ENCODE measurements at places on chromosomes 12 and 14.
A peak's percentile ranks its signal among the peaks of the same experiment; 100 is the strongest.

GRCh38 chr12:49842519-49843352 is at the start of gene BCDIN3D:
BCDIN3D (minus strand) TSS chr12:49843106; CDS start chr12:49843087, 19 bp downstream.
- DNase-seq: peak; percentile 81

DNA sequence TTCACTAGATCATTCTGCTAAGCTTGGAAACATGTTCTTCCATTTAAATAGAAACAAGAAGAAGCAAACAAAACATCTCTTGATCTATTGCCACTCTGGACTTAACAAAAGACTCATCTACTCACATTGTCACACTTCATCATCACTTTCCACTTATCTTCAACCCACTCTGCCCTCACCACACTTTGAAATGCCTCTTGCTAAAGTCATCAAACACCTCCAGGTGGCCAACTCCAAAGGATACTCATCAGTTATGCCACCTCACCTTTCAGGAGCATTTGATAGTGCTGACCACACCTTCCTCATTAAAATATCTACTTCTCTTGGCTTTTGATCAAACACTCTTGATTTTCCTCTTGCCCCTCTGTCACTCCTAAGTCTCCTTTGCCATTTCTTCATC is 7.2 kb downstream of the EFCAB11 start:
- DNase-seq: no peak

- DNase-seq: no peak
These were observed 28.9 kb downstream of the GSG1 start for GRCh38 chr12:13074396-13075117.

DNA sequence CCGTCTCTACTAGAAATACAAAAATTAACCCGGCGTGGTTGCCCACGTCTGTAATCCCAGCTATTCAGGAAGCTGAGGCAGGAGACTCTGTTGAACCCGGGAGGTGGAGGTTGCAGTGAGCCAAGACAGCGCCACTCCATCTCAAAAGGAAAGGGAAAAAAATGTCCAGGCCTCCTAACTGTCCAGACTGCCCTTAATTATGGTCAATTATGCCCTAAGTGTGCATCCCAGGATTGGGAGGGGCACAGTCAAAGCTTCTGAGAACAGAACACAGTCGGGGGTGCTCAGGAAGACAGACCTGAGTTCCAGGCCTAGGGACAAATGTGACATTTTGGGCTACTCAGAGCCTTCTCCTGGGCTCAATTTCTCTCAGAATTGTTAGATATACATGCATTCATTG is 31.8 kb upstream of the SMUG1 start:
- DNase-seq: no peak

- no peak for DNase-seq
These were observed 88.7 kb downstream of the LLPH start for GRCh38 chr12:66041651-66042363.

GRCh38 chr14:30519961-30520360 is 39.0 kb upstream of the G2E3 start:
- no peak for DNase-seq

- DNase-seq: no peak
These were observed 1.2 kb downstream of the GNPNAT1 start for GRCh38 chr14:52790011-52790755.

DNA sequence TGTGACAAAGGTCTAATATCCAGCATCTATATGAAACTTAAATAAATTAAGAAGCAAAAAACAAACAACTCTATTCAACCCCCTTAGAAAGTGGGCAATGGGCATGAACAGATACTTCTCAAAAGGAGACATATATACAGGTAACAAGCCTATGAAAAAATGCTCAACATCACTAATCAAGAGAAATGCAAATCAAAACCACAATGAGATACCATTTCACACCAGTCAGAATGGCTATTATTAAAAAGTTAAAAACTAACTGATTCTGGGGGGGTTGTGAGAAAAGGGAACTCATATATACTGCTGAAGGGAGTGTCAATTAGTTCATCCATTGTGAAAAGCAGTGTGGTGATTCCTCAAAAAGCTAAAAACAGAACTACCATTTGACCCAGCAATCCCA is 198.9 kb downstream of the BMP4 start:
- DNase-seq: no peak

- DNase-seq: no peak
These were observed 143.2 kb downstream of the ZFP36L1 start for GRCh38 chr14:68649476-68650189.

Measured in NCI-H1092 (cell line).